Glomerular endothelial cell (primary cell): ENCODE measurements at places on chromosomes 12 and 14. TPM values are rescaled to one million over a fixed set of nuclear protein-coding genes. Genes with fewer than 3 reads are reported as not detected.

DNA sequence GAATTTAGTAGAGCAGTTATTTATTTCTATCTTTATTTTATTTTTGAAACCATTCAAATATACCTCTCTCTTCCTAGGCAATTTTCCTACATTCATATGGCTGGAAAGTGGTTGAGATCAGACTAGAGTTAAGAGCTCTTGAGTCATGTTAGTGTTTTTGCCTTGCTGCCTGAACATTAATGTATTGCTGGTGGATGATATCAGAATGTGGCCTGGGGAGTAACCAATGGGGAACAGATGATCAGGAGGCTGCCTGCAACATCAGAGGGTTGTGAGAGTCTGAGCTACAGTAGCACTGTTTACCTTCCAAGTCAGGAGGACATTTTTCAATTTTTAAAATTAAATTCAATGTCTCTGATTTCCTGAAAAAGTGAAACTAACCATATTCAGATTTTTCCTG, 166.3 kb upstream of the TRHDE start:
- no peak for DNase-seq

- DNase-seq, result no peak
Observed at GRCh38 chr12:111462210-111462769, 56.6 kb downstream of the SH2B3 start.

REP15 gene
- 2.0 and 3.3 TPM in 2 replicates for total RNA-seq

DNA sequence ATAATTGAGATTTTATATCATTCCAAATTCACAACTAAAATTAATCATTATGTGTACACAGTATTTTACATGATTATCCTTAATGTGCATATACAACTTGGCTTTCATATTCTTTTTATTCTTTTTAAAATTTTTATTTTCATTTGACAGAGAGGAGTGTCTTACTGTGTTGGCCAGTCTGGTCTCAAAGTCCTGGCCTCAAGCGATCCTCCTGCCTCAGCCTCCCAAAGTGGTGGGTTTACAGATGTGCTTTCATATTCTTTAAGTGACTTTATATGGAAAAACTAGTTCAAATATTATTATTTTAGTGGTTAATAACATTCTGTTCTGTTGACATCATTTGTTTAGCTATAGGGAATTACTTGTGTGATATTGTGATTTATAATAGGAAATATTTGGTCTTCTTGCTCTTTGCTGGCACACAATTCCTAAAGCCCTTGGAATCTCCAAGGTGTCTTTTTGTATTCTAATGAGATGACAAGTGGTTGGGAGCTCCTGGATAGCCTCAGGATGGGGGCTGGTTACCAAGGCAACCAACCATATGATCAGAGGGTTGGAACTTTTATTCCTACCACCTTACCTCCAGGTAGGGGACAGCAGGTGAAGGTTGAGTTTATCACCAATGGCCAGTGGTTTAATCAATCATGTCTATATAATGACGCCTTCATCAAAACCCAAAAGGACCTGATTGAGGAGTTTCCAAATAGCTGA, 16.0 kb upstream of the ZNF410 start:
- no peak for DNase-seq
